Iris pigment epithelial cell (primary cell): ENCODE measurements at places on chromosomes 2 and 18.

GRCh38 chr2:53381271-53381670, 386.3 kb upstream of the CHAC2 start:
- no peak for DNase-seq

DNA sequence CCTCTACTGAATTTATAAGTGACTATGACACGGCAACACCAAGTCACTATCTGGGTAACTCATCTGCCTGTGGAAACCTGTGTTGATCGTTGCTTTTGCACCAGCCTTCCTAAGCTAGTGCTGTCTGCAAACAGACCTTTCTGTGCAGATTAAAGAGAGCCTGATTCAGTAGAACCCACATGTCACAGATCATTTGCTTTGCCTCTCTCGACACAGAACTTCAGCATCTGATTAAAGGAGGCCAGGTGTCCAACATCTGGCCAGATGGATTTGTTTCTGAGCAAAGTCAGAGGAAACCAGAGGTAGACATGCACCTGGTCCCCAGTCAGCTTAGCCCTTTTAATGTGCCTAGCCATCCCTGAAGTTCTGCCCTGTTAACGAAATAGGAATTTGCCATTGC, 15.0 kb upstream of the TTR start:
- no peak for DNase-seq

DNA sequence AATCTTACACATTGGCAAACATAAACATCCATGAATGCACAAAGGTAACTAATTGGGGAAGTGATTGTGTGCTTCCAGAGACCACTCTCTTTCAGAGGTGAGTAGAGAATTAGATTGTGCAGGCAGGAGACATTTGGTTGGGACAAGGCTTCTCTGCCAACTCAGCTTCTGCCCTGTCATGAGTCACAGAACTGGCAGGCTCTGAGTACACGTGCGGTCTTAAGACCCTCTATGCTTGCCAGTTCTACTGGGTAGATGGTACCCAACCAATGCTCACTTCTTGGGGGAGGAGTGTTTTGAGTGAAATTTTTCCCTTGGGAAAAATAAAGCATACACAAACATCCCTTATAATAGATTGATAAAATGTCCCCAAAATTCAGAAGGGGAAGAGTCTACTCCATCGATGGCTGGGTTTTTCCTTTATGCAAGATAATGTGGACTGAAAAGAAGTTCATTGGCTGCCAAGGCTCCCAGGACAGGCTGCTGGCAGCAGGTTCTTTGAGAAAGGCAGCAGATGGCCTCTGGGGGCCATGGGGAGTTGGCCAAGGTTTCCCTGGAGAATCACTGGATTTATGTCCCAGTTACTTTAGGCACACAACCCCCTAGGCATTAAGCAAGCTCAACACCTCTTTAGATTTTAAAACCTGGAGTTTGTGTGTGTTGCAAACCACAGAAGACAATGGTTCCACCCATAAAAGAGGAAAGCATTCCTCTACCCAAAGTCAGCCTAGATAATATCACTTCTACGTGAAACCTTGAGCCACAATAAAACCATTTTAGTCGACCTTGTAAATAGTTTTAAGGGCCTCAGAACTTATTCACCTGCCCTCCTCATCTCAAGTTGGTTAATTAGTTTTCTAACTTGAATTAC, 417.0 kb downstream of the TXNL1 start:
- DNase-seq = no peak

- DNase-seq = peak; percentile 95
Measured at GRCh38 chr2:148645539-148646230, 1.1 kb downstream of the EPC2 start.

DNA sequence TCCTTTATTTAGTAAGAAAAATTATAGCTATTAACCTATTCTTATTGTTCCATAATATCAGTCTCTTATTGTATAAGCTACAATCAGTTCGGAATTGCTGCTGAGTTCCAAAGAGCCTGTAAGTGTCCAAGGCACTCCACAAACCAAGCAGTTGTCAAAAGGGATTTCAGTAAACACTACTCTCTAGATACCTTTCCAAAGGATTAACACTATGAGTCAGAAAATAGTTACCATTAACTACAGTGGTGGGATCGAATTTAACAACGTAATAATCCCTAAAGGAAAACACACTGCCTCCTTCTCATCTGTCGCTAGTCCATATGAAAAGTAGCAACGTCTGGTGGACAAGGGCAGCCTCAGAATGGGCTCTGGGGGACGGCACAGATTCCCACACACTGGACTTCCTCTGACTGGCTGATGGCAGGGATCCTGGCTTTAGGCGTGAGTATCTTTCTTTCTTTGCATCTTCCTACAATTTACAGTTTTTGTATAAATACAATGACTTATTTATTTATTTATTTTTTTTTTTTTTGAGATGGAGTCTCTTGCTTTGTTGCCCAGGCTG, 8.8 kb downstream of the TGFBRAP1 start:
- DNase-seq = peak; percentile 51

GRCh38 chr2:148656516-148656915, 12.0 kb downstream of the EPC2 start:
- no peak for DNase-seq

GRCh38 chr2:157777427-157777826, 98.7 kb downstream of the ACVR1 start:
- peak; percentile 61 for DNase-seq

DNA sequence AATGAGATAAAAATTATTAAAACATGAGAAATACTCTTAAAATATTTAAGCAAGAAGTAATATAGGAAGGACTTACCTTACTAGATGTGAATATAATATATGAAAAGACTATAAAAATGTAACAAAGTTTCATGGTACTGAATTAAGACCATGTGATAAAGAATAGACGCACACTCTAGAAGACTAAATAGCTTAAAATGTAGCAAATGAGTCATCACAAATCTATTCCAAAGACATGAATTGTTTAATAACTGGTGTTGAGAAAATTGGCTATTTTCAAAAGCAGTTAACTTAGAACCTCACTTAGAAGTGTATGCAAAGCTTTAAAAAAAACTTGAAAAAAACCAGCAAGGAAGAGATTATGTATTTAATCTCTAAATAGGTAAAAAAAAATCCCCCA, 64.1 kb downstream of the POLE4 start:
- DNase-seq = peak; percentile 66

DNA sequence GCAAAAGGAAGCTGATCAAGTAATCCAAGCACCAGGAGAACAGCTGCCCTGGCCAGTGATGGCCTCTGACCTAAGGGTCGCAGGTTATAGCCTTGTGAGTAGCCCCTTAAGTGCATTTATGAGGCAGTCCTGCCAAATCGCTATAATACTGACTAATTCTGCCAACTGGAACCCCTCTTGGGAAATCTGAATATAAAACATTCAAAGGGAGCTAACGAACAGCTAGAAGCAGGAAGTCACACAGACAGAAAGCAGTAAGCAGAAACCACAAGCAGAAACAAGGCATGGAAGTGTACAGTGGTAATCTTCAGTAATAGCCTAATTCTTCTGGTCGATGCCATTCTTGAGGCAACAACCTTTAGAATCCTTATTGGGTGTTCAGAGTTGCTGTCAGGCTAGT, 521.3 kb downstream of the METTL4 start:
- DNase-seq = peak; percentile 24

- no peak for DNase-seq
Measured at GRCh38 chr2:145186303-145186702, 666.4 kb upstream of the ZEB2 start.

DNA sequence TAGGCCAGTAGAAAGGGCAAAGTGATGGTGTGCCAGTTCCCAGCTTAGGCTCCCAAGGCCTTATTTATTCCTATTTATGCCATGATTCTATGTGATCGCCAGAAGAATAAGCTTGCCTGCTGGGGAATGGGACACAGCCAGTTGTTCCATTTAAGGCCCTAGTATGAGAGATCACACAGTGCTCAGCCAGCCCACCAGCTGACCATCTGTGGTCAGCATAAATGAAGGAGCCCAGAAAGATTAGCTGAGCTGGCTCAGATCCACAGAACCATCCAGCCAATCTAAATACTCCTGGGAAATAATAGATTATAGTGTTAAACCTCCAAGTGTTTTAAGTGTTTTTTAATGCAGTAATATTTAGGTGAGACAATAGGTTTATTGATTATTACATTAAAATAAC, 12.6 kb upstream of the L3MBTL4 start:
- no peak for DNase-seq

DNA sequence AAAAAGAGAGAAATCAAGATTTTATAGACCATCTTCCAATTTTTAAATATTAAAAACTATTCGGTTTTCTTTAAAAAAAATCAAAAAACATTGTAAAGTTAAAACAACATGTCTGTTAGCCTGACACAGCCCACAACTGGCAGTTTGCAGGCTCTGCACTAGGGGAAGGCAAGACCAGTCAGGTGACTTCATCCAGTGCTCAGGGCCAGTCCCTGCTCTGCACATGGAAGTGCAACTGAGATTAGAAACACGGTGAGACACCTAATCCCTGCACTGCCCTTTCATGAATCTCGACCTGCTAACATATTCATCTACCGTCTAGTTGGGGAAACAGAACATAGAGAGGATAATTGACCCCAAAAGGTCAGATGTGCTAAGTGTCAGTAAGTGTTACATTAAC, 135.2 kb downstream of the BARD1 start:
- DNase-seq = no peak

GRCh38 chr18:25137197-25137472, 214.8 kb downstream of the ZNF521 start:
- DNase-seq = no peak

GRCh38 chr2:173451118-173451517, 96.4 kb downstream of the CDCA7 start:
- no peak for DNase-seq

DNA sequence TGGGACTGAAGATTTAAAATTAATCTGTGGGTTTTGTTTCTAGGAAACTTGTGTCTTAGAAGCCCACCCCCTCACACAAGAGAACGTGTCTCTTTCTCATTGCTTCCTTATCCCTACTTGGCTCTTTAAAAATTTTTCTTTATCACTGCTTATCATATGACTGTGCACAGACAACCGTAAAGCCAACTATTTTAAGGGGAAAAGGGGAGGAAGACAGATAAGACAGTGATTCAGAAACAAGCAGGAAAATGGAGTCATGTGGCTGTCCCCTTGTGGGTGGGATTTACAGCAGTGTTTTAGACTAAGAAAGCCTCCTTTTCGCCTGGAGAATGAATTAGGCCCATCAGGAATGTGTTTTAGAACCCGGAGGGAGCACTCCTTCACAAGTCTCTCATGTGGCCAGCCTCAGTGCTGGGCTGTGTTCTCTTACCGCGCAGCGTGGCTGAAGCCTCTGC, 17.6 kb downstream of the PRKCE start:
- peak; percentile 52 for DNase-seq

DNA sequence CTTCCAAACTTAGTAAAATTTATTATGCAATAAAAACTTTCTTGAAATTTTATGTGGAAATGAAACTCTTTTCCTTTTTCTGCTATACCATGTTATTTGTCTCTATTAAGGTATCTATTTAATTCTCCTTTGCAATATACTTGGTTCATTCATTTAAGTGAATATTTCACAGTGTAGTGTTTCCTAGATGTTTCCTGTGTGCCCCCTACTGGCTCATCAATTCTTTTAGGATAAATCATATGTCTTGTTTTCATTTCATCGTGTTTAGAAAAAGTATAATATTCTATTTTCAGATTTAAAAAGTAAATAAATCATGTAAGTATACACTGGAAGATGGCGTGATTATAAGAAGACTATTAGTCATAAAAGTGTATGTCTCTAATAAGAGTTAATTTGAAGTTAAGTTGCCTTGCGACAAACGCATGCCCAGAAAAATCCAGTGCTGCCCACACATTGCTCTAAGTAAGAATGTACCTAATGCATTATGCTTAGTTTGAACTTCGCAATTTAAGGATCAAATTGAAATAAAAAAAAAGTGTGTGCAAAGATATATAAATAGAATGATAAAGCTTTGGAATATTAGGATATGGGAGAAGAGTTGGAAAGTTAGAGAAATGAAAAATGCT, 525.4 kb downstream of the KCNJ3 start:
- DNase-seq = peak; percentile 7

DNA sequence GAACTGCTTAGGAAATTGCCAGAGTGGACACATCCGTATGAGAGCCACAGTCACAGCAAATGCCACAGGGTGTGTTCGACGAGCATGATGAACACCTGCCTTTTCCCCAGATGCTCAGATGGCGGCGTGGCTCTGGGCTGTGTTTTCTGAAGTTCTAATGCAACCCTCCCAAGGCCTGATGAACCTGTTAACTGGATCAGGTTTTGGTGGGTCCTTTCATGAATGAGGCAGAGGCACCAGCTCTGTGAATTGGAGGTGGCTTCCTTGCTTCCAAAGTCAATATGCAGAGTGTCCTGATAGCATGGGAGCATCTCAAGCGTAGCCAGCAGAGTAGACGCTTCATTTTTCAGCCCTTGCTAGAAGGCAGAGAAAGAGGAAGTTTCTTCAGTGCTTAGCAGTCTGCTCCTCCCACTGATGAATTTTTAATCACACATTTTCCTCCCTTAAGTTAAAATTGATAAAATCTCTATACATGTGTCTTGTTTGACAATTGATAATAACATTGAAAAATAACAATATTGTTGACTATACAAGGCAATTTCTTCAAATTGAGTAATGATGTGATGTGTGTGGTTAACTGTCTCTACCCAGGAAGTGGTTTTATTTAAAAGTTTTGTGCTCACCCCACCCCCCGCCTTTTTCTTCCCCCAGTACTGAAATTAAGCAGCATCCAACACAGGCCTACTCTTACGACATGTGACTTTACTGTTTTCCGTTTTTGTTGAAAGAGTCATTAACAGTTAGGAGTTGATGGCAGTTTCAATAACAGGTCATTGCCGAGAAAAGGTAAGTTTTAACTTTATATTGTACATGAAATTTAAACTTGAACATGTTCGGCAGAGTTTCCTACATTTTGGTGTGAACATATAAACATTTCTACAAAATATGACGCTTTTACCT, at the start of gene ARHGAP15:
ARHGAP15 (plus strand) TSS at position 739 of the 900 bp plus-strand sequence.
- DNase-seq = no peak

GRCh38 chr2:238802957-238803356, 44.9 kb upstream of the TWIST2 start:
- no peak for DNase-seq

GRCh38 chr18:50286391-50287027, 983 bp downstream of the CXXC1 start:
- peak; percentile 52 for DNase-seq

GRCh38 chr2:157261199-157261782, 3.8 kb downstream of the GALNT5 start:
- peak; percentile 84 for DNase-seq

- DNase-seq = no peak
Measured at GRCh38 chr18:22267225-22267624, 97.8 kb downstream of the GATA6 start.

DNA sequence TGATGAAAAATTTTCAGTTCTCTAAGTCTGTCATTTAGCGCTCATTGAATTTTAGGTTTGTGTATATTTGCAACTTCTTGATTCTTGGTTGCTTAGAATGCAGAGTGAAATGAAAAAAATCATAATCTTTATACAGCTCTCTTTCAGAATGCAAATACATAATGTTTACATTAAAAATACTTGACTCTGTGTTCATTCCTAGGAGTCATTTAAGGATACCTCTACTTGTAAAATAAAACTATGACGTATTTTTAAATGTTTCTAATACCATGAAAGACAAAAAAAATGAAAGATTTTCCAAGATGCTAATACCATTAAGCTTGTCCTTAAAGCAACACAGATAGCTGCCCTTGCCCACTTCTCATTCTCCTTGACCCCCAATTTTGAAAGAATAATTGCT, 259.0 kb downstream of the L3MBTL4 start:
- DNase-seq = no peak

GRCh38 chr2:215528555-215528954, 92.7 kb upstream of the FN1 start:
- DNase-seq = peak; percentile 98

GRCh38 chr18:3248062-3248657, 559 bp downstream of the MYL12A start:
- peak; percentile 58 for DNase-seq

GRCh38 chr2:65536596-65536995, 104.2 kb upstream of the SPRED2 start:
- DNase-seq = no peak

- peak; percentile 73 for DNase-seq
Measured at GRCh38 chr2:26469092-26469710, 8.7 kb downstream of the OTOF start.
